ENCODE measurements at places on chromosomes 7 and 10.

DNA sequence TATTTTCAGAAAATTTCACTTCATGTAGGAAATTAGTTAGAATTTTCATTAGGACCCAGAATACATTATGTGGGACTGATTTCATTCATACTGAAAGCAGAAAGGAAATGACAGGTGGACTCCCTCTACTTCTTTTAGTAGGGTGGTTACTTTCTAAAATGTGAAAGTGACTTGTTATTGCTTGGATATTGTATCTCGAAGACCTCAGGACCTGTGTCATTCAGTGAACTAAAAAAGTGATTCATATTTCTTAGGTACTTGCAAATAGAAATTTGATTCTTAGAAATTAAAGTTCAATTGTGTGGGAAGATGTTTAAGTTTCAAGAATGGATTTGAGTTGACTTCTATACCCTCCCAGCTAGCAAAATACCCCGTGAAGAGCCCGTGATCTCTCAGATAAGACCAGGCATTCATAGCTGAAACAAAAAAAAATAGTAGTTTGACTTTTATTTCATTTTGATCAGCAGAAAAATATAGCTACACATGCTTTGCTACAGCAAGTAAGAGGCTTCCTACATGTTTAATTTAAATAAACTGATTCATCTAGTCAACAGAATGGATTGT is 1037.1 kb downstream of the GATA3 start:
- no peak for DNase-seq

GRCh38 chr7:125316466-125316865 is 386.8 kb upstream of the POT1 start:
- DNase-seq = no peak

DNA sequence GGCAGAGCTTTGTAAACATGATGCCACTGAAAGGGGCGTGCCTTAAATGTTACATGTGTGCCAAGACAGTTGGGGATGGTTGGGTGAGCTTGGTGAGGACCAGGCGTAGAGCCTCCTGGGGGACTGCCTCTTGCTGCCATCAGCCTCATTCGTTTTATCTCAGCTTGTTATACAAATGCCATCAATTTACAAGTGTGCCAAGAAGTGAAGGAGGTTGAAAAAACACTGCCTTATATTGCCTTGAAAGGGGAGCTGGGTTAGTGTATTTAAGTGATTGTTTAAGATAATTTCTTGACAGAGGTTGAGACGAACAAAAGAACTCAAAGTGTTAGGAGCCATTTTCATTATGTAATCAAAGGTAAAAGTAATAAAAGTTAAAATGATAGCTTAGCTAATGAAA is 354.7 kb downstream of the PHTF2 start:
- no peak for DNase-seq

- DNase-seq = no peak
Observed at GRCh38 chr10:129689671-129690071, 222.6 kb downstream of the MGMT start.

DNA sequence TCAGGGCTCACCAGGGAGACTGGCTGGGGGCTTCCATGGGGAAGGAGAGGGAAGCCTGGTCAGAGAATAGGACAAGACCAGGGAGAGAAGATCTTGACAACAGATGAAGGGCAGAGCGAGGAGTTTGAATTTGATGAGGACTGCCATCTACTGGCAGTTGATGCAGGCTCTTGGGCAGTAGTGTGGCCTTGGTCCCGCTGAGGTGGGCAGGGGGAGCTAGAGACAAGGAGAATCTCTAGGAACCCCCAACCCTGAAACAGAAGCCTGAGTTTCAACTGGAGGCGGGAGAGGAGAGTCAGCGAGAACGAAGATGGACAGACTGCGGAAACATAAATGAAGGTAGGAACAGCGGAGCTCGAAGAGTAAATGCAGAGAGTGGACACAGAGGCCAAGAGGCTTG is 81.0 kb downstream of the PPP1R3C start:
- DNase-seq = no peak

GRCh38 chr7:47215049-47215448 is 366.9 kb downstream of the TNS3 start:
- no peak for DNase-seq

DNA sequence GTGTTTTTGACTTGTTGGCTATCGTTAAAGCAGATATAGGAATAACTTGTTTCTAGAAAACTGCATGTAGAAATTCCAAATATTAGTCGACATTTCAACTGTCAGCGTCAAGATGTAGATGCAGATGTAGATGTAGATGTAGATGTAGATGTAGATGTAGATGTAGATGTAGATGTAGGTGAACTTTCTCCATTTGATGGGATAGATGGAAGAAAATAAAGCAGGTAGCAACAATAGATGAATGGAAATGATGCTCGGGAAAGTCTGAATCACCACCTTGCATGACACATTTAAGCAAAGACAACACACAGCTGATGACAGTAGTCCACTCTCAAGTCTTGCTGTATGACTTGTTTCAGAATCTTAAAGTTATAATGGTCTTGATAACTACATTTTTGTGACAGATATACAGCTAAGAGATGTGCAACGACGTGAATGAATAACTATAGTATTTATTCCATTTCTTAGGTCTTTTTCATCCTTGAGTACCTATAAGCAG is 53.5 kb downstream of the SND1 start:
- peak; percentile 4 for DNase-seq

DNA sequence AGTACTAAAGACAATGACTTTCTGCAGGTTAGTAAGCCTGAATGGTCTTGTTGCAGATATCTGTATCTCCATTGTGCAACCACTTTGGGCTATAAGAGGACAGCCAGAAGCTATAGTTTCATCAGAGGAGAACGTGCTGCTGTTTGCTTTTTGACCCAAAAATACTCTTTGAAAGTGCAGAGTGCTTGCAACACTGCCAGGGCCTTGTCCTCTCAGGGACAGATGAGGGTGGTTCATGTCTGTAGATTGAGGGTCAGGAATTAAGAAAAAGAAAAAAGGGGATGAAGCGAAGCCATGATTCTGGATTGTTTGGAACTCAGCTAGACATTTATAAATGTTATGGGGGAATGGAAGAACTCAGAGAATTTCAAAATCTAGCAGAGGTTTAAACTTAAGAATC is 212.5 kb downstream of the SEC23IP start:
- DNase-seq = no peak

- no peak for DNase-seq
Observed at GRCh38 chr7:74026903-74027682, 880 bp upstream of the ELN start.

DNA sequence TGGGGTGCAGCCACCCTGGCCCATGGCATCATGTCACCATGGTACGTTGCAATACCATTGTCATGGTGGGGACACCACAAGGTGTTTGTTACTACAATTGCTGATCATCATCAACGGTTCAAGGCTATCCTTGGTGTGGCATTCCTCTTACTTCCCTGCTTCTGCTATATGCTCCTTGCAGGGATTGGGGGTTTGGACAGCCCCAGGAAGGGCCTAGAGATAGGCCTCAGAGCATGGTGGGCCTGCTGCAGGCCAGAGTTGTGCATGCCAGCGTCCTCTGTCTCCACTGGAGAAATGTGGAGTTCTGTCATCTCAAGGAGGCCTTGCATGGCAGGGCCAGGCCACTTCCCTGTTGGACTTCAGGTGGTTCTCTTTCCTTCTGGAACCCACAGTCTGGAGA is 234.6 kb upstream of the MKI67 start:
- DNase-seq = no peak
